ENCODE measurements at places on chromosomes 4 and X.

DNA sequence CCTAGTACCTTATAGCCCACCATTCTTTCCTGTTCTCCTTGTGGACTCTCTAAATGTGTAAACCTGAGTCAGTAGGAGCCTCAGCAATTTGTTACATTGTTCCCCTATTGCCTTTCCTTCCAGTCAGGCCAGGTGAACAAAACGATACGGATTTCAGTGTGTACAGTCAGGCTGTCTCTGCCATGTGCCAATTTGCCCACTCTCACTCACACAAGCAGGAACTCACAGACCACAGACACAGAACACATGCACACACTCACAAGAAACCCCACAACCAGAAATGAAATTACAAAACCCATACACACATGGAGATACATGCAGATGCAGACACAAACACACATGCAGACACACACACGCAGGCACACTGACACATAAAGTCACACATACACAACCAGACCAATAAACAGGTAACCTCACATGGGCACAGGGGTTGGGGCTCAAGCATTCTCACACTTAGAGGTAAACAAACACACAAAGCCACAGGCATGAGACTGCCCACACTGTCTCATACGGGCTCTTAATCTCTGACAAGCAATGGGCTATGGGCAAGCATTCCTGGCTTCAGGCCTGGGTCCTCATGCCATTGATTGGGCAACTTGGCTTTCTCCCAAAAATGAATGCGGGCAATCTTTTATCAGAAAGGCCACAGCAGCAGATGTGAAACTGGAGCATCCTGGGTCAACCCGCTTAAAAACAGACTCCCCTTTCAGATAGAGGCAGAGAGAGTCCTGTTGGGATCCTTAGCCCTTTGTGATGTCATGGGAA lies 68.7 kb downstream of the NBDY start:
- no peak for DNase-seq

- no peak for DNase-seq
These were observed 25.6 kb upstream of the ATXN3L start for GRCh38 chrX:13345438-13345837.

DNA sequence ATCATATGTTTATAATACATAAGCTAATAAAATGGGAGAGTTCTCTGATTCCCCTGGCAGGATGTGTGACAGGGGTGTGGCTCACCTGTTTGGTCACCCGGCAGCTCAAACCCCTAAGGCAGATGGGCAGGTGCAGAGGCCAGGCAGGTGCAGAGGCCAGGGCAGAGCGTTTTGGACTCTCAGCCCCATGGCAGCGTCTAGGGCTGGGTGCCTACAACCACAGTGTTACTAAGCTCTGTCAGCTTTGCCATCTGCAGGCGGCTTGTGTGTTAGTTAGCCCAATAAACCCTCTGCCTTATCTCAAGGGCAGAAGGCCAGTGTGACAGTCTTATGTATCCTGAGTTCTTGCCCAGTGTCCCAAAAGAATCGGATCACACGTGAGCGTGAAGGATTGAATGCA lies 54.0 kb upstream of the UGT2B15 start:
- DNase-seq, result no peak

DNA sequence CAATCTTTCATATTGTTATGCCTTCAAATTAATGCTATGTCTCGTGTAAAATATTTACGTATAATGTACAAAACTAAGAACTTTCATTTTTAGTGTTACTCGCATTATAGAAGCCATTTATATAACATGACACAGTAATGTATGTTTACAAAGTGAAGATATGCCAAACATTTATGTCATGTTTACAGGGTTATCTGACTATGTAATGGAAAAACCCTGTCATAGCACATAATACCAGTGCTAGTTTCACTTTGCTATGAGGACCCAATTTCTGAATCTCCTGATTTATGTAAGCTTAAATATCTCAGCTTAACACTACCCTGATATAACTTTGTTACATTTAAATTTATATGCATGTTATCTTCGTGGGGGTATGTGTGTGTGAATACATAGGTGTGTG lies 233.1 kb downstream of the FAT4 start:
- DNase-seq, result no peak

DNA sequence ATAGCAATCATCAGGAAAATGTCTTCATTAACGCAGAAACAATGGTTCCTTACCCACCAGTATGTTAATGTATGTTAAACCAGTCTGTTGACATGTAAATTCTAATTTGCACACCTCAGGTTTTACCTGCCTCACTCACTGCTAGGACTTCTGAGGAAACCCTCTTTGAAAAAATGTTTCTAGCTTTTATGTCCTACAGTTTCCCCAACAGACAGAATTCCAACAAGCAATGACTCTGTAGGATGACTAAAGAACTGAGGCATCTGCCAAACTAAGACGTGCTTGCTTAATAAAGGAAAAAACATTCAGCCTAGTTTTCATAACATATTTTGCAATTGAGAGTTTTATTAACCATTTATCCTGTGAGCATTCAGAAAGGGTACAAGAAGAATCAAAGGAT lies 20.6 kb upstream of the SOX3 start:
- DNase-seq, result no peak

GRCh38 chr4:182491719-182492118 lies 248.5 kb downstream of the TENM3 start:
- no peak for DNase-seq

DNA sequence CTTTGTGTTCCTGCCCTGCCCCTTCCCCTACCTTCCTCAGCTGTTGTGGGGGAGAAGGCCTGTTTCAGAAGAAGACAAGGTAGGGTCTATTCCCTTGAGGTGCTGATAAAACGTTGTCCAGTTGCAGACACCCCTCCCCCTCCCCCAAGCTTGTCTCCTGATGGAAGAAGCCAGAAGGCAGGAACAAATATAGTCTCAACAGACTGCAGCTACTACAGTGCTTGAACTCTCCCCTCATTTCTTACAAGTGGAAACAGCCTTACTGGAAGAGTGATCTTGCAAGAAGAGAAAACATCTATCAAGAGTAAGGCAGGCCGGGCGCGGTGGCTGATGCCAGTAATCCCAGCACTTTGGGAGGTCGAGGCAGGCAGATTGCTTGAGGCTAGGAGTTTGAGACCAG lies 11.0 kb upstream of the MAP7D3 start:
- DNase-seq, result no peak

- no peak for DNase-seq
These were observed 717 bp downstream of the EDA start for GRCh38 chrX:69616457-69617203.

DNA sequence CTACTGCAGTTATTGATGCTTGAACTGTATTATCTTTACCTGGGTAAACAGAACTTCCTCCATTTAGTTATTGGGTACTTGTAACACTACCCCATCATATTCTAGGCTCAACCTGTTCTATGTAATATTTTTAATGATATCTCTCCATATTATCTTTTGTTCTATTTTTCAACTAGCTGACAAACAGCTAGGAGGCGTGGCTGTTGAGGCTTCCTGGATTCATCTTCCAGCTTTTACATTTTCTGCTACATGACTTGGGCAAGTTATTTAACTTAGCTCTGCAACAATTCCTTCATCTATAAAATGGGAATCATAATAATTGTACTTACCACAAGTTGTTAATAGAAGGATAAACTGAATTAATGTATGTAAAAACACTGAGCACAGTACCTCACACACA lies 349.3 kb downstream of the PTTG2 start:
- DNase-seq, result no peak

- no peak for DNase-seq
These were observed 54.8 kb upstream of the SRD5A3 start for GRCh38 chr4:55291227-55291640.

DNA sequence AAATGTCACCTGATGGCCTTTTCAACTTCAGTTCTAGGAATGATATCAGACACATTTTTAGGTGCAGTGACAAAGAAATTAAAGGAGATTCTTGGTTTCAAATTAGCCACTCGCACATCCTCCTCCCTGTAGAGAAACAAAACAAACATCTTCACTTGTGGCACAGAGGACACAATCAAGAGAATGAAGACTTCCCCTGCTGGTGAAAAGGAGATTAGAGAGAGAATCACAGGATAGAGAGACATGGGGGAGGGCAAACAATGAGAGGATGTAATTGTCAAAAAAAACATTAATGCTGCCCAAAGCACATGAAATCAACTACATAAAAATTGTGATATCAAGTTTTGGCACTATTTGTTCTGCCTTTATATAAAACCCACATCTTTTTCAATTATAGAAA lies 34.5 kb downstream of the ACE2 start:
- DNase-seq, result no peak

- no peak for DNase-seq
These were observed 129.7 kb downstream of the HS3ST1 start for GRCh38 chr4:11299016-11299415.

GRCh38 chrX:65508851-65509250 lies 25.7 kb downstream of the LAS1L start:
- no peak for DNase-seq

GRCh38 chr4:148015058-148015457 lies 283.2 kb downstream of the ARHGAP10 start:
- no peak for DNase-seq

GRCh38 chr4:31998807-31999206 lies 1278.6 kb downstream of the PCDH7 start:
- no peak for DNase-seq

DNA sequence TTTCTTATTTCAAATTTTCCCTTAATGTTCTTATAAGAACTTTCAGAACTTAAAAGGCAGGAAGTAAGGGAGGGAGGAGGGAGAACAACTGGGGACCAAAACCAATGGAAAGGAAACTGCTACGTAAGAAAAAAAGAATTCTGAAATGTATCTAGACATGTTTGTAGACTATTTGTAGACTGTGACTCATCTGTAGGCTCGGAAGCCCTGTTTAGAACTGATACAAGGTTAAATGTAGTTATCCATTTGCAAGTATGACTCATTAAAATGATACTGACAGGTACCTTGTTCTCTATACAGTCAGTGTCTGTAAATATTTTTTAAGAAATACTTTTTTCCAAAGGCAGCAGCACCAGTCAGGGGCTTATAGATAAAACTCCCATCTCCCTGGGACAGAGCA lies 202.0 kb downstream of the DHX15 start:
- DNase-seq, result no peak

- DNase-seq, result no peak
These were observed 250.0 kb upstream of the SLC7A11 start for GRCh38 chr4:138492176-138492575.

DNA sequence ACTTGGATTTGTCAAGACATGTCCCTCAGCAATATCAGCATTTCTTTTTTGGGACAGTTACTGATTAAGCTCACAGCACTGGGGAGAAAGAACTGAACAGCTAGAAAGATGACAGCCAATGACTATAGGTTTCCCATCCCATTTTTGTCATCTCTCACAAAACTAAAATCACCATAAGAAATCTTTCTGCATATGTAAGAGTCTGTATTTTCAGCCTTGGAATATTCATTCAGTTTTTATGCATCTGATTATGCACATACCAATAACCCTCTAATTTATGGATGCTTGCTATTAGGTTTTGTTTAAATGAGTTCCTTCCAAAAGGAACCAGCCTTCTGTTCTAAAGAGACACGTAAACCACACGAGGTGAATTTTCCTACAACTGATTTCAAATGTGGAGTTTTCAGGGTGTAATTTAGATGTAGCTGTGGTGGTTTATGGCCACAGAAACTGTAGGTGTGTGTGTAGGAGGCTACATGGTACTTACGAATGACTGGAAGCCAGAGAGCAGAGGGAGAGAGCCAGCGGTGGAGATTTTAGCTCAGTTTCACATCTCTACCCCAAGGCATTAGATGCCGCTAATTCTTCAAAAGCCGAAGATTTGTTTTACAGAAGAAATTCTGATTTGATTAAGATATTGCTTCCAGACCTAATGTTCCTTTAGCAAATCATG lies 55.3 kb downstream of the AFF2 start:
- DNase-seq, result no peak

DNA sequence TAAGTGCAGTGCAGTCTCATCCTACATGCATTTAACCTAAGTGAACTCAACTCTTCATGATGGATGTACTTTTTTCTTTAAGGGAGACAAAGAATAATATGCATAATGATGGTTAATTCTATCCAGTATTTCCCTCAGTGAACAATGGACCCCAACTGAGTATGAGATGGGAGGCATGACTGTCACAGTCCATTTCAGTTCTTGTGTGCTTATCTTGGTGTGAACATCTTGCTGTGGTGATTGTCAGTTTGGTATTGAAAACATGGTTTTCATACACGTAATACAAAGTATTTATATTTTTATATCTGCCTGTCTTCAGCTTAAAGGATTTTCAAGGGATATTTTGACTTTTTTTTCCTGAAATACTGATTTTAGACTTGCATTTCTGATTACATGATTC lies 72.0 kb upstream of the NDUFC1 start:
- no peak for DNase-seq

DNA sequence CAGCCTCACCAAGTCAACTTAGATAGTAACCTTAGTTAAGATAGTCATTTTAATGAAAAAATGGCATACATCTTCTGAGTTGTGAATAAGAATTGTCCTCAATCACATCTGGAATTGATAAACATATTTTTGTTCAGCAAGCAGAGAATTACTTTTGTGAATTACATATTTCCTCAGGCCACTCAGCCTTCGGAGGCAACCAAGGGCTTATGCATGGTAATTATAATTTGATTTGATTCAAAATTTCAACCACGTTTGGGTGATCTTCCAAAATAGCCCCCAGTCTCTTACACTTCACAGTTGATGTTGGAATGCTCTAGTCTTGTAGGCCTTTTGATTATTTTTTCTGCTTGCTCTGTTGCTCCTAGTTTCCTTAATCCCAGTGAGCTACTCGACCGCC lies 63.4 kb downstream of the GALNTL6 start:
- no peak for DNase-seq

DNA sequence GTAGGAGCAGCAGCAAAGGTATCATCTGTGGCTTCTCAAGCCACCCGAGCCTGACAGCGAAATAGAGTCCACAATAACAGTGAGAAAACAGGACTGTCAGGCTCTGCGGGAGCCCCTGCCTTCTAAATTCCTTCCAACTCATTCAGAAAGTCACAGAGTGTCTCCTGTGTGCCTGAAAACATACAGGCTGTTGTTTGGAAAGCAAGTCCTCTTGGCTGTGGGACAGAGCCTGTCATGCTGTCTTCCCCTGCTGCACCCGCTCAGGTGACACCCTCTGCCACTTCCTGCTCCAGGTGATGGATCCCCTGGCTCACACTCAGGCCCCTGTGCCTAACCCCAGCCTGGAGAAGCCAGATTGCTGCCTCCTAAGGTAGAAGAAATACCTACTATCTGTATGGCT lies 152.3 kb downstream of the RAB28 start:
- DNase-seq, result no peak

All from stimulated activated CD8-positive, alpha-beta memory T cell treated with anti-CD3 and anti-CD28 coated beads, Interleukin-7, amount 100 ng/mL, for 48 hours (primary cell).